ENCODE measurements at places on chromosomes 2 and 18.

DNA sequence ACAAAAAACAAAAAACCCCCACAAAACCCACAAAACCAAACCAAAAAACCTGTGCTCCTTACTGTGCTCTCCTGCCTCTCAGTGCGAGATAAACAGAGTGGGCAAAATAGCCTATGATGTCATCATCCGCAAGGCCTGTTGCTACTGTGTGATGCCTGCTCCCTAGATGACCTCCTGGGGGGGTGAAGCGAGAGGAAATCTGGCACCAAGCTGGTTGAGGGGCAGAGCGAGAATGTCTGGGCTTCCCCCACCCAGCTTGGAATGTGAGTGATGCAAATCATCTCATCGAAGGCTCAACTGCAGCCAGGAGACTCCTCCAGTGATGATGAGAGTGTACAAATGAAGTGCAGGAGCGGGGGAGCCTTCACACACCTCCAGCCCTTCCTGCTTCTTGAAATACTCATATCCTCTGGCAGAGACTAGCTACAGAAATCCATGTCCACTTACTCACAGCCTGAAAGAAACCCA is 57.7 kb upstream of the MAP4K3 start:
- DNase-seq, result no peak

GRCh38 chr18:2881088-2881839 is 34.5 kb downstream of the EMILIN2 start:
- no peak for DNase-seq

DNA sequence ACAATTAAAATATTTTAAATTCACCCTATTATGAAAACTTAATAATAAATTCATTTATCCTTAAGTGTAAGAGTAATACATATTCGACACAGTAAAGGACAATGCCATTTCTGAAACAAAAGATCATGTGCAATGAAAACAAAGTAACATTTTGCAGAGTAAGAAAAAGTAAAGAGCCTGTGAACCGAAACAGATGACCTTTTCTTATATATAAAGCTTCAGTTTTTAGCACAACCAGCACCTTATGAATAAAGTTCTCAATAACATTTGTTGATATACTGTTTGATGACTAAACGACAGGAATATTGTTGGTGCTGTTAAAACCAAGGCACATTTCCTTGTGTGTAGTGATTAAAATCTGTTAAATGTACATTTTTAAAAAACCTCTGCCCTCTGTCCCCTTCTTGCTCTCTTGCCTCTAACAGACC is 1.5 kb downstream of the PELI1 start:
- DNase-seq, result no peak

GRCh38 chr18:8584798-8585197 is 24.4 kb upstream of the RAB12 start:
- no peak for DNase-seq
